NCI-H1092 (cell line): ENCODE measurements at places on chromosomes 7 and 10.

- no peak for DNase-seq
Measured at GRCh38 chr7:75842836-75843446, 29.3 kb upstream of the CCL24 start.

DNA sequence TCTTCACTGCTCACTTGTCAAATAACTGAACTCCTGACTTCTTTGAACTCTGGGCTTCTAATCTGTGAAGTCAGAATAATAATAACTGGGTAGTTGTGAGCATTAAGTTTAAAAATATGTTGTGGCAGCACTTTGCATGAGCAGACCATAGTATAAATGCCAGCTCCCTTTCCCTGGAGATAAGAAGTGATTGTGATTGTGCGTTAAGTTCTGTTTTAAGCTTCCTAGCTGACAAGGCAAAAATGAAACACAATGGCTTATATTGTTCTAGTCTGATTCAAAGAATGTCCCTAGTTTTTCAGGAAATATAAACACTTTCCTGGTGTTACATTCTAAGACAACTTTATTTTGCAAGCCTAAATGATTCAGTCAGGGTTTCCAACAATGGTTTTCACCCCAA is 61.8 kb downstream of the PTPRE start:
- DNase-seq, result no peak

DNA sequence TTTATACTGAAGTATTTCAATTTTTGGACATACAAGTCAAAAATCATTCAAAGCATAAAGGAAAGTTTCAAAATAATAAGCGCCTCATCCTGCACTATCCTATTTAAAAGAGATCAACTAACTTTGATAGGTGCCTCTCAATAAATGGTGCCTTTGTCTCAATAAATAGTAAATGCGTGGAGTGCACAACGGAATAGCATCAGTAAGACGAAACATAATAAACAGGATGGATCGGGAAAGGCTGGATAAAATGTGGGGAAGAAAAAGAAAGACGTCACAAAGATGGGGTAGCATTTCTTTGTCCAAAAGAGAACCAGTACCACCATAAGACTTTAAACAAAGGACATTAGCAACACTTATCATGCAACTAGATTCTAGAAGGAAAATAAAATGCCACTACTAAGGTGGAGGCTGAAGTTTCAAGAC is 571 bp upstream of the PRKAR2B start:
- DNase-seq, result no peak

GRCh38 chr10:65367706-65368105 is 1558.1 kb upstream of the LRRTM3 start:
- no peak for DNase-seq

DNA sequence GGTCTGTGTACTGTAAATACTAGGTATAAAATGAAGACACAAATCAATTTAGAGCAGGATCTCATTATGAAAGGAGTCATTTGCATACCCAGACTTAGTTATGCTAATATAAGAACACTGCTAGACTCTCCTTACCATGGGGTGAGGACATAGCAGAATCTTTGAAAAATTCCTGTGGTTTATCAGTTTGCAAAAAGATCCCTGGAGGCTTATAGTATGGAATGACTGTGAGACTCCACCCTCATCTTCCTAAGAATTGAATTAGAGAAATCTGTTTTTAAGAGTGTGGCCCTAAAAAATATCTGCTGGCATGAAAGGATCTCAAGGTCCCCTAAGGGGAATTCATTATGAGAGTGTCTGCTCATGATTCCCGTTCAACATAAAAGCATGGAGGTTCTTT is 63.2 kb downstream of the WNT2 start:
- no peak for DNase-seq

DNA sequence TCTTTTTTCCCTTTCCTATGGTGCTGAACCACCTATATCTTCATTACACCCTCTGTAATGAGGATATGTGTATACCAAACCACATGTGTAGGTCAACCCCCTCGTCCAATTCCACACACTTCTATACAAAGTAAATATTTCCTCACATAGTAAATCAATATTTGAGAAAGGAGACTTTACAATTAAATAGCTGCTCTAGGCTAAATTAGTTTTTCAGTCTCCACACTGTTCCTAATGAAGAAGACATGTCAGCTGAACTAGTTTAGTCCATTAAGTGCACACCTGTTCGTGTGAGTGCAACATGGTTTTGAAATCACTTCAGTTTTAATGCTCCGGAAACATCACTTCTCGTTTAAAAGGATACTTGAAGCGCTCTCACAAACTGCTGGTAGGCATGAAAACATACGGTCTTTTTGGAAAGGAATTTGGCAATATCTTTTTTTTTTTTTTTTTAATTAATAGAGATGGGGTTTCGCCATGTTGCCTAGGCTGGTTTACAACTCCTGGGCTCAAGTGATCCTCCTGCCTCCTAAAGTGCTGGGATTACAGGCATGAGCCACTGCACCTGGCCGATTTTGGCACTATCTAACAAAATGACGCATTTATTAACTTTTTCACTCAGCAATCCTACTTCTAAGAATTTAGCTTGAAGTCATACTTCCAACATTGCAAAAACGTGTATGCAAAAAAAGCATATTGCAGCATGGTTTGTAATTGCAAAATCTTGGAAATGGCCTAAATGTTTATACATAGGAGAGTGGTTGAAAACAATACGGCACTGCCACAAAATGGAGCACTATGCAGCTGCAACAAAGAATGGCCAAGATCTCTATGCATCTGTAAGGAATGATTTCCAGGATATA is 2.1 kb upstream of the XRCC2 start:
- peak; percentile 92 for DNase-seq
